ENCODE measurements at places on chromosomes 2 and 18. TPM values are rescaled to one million over a fixed set of nuclear protein-coding genes. Genes with fewer than 3 reads are reported as not detected.
A peak's percentile ranks its signal among the peaks of the same experiment; 100 is the strongest.

DNA sequence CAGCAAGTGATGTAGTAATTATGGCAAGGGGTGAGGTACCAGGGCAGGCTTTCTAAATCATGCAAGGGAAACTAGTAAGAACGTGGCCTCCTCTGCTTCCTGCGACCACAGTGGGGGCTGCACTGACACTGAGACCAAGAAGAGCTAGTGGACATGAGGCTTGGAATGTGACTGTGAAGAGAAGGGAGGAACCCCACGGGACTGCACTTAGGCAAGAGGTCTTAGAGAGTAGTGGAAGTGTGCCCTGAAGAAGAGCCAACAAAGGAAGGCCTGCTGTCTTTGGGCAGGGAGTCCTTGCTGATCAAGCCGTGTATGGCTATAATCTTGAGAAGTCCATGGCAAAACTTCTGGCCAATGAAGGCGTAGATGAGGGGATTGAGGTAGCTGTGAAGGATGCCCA, 8.9 kb upstream of the RUFY4 start:
- DNase-seq, result no peak

DNA sequence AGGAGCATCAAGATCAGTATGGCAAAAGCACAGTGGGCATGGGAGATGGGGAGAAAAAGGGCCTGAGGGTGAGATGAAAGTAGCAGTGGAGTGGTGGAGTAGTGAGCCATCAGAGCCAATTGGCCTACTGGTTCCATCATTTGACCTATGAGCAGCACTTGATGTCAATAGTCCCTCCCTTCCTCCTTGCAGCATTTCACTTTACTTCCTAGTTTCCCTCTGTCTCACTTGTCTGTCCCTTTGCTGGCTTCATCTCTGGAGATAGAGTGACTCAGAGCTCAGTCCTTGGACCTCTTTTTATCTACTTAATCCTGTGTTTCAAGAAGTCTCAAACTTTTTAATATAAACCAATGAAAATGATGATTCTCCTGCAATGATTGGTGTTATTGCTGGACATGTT, 32.1 kb downstream of the FBXO48 start:
- DNase-seq, result no peak

- DNase-seq, result no peak
Observed at GRCh38 chr2:205545971-205546816, 136.1 kb upstream of the NRP2 start.

GRCh38 chr2:96344011-96344410, 8.4 kb downstream of the NCAPH start:
- no peak for DNase-seq

DNA sequence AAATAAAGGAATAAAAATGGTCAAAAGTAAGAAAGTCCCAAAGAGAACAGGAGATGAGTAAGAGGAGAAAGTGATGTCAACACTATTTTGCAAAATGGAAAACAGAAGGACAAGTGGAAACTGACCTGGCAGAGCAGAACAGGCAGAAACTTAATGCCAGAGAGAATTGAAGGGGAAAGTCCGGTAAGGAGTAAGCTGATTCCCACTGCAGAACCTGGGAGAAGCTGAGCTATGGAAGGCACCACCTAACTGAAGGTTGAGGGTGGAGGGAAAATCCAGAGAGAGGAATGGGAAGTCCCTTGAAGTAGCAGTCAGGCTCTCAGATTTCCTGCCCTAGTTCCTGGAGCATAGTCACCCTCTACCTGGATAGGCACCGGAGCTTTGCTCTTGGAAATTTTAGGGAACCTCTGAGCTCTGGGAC, 59.8 kb downstream of the MOGAT1 start:
- DNase-seq, result no peak

DNA sequence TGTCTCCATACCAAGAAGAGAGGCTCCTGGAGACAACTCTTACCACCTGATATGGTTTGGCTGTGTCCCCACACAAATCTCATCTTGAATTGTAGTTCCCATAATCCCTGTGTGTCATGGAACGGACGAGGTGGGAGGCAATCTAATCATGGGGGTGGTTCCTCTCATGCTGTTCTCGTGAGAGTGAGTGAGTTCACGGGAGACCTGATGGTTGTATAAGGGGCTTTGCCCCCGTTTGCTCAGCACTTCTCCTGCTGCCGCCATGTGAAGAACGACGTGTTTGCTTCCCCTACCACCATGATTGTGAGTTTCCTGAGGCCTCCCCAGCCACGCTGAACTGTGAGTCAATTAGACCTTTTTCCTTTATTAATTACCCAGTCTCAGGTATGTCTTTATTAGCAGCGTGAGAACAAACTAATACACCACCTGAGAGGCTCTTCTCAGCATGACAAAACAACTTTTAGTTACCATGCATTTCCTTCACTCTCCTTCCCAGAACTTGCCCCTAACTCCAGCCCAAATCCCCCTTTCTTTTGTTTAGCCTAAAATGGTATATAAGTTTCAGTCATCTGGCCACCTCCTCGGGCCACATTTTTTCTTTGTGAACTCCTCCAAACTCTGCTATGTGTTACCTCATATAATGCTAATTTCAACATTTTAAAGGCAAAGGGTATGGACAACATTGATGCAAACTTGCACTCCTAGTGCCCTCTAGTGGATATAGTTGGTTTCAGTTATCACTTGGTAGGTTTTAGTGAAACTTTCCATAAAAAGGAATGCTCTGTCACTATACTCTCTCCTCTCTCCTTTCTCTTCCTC, 58.6 kb upstream of the SLC25A52 start:
- peak; percentile 45 for DNase-seq

GRCh38 chr2:241908686-241909420, 39.3 kb downstream of the RTP5 start:
- no peak for DNase-seq

DNA sequence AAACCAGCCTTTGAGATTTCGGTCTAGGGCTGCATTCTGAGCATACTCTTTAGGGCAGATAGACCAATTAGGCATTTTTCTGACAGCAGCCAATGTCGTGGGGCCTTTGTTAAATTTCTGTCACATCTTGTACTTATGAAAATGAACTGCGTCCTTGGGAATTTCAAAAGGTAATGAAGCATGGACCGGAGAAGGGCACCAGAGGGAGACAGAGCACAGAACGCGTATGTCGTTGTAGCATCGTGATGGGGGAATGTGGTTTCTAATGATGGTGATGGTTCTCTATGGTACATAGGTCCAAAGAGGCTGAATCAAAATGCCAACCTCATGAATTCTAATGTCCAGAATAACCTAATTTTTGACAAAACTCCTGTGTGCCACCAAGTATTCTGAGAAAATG, 483.9 kb upstream of the CRIM1 start:
- no peak for DNase-seq

GRCh38 chr2:126981476-126981875, 82.8 kb downstream of the TEX51 start:
- no peak for DNase-seq

- DNase-seq, result no peak
Observed at GRCh38 chr2:171158790-171159371, 1.8 kb downstream of the TLK1 start.

- DNase-seq, result no peak
Observed at GRCh38 chr2:187442378-187442777, 5.7 kb downstream of the CALCRL start.

DNA sequence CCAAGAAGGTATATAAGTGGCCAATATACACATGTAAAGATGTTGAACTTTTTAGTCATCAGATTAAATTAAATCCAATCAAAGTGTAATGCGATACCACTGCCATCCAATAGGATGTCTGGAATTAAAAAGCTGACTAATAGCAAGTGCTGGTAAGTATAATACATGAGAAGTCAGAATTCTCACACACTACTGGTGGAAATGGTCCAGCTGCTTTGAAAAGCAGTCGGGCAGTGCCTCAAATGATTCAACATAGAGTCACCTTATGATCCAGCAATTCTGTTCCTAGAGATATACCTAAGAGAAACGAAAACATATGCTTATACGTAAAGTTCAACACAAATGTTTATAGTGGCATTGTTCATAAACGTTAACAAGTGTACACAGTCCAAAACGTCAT, 124.1 kb upstream of the MYT1L start:
- DNase-seq, result no peak

DNA sequence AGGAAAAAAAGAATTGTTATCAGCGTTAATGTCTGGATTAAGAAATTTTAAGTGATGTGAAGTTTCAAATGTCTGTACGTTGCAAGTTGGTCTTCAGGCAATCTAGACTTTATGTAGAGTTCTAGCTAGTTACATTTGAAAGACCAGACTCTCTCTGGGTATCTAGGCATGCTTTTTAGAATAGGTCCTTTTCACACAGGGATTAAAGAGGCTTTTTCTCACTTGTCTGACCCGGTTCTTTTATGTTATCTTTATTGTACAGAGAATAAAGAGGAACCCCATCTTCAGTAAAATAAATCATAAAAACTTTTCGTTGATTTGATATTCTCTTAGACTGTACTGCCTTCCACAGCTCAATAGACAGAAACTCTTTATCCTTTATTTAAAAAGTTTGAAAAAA, 8.5 kb upstream of the EML6 start:
- no peak for DNase-seq

DNA sequence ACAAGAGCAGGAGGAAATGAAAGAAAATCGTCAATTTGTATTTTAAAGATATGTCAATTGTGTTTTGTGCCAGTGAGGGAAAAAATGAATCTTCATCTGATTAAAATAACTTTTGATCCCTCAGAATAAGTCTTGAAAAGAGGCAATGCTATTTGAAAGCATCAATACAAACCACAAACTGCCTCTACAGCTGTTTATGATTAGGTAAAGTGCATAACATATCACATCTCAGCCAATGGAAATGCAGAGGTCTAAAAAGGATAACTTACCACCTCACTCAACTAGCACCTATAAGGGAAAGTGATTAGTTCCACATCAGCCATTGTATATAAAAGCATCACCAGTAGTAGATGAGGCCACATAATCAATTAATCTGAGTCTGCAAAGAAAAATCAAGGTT, 492.2 kb upstream of the CDH2 start:
- no peak for DNase-seq

DNA sequence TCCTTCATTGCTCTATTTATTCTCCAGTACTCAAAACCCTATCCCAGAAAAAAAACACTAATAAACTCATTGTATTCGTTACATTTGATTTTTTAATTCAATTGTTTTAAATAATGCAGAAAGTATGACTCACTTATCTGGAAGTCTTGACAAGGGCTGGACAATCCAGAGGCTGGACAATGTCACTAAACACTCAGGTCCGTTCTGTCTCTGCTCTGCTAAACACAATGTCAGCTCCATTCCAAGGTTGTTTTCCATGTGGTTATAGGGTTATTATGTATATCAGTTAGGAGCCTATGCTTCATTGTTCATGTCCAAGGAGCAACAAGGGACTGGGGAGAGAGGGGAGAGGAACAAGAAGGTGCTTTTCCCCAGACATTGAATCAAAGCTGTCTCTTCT, 125.5 kb downstream of the IRS1 start:
- DNase-seq, result no peak

DNA sequence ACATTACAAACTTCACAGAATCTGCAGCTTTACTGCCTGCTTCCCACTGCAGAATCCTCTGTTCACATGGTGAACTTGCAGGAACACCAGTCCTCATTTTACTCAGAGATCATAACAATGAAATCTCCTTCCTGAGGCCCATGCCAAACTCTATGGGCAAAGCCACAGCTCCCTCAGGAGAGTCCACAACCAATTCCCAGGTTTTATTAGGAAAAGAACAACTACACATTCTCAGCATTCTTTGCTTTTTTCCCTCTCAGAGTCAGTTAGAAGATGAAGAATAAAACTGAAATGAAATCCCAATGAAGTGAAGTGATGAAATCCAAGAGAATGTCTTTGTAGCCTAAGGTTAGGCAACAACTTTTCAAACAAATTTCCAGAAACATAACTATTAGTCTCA, 233.7 kb downstream of the DSEL start:
- no peak for DNase-seq

DNA sequence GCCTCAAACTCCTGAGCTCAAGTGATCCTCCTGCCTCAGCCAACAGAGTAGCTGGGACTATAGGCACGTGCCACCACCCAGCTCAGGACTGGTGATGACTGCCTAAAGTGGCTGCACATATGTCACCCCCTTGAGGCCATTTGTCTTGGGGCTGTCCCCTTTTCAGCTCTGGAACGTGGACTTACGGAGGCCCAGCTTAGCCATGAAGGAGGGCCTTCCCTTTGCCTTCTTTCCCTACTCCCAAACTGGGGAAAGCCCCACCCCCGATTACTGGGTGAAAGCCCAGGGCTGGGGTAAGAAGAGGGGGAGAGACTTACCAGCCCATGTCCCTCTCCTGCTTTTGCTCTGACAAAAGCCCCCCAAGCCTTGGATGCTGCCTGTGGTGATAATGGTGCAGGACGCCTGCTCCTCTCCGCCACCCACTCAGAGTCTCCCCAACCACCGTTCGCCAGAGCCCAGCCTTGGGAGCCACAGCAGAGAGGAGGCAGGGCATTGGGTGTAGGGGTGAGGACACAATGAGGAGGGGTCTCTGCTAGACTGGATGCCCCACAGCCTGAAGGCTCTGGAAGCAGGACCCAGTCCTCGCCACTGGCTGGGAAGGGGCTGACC, 2.5 kb upstream of the DUSP2 start:
- no peak for DNase-seq

GRCh38 chr2:61689568-61689967, 151.4 kb upstream of the XPO1 start:
- no peak for DNase-seq

- no peak for DNase-seq
Observed at GRCh38 chr18:75240433-75240832, 29.8 kb downstream of the TSHZ1 start.

DNA sequence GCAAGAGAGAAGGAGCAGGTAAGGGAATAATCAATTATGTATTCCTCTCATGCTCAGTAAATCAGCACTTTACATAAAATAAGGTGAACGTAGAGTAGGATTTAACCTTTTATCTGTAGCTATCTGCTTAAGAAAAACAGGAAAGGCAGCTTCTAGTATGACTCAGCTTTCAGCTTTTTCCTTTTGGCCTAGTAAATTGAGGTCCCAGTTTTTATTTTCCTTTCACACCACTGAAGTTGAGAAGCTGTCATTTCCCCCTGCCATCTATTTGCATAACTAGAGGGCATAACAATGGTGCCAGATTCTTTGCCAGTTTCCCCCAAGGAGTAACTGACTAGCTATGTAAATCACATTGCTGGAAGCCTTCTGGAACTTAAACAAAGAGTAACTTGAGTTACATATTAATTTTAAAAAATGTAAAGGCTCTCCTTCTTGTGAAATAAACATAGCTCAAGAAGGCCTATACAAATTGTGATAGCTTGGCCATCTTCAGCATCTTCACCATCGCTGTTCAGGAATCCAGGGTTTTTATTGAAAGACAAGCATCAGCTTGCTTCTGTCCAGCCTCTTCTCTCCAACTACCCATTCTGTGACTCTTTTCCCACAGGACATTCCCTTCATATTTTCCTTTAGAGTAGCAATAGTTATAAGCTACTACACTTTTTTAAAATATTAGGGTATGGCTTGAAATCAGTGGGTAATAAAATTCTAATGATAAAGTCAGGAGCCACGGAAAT, 97.0 kb downstream of the KYNU start:
- no peak for DNase-seq

HPCAL1 gene
- 48.4 TPM for polyA plus RNA-seq

SIGLEC15 gene
- 0.40 TPM for polyA plus RNA-seq

FSHR gene
- polyA plus RNA-seq, result 0.12 TPM

IL1R2 gene
- 0.69 TPM for polyA plus RNA-seq

TRPM8 gene
- polyA plus RNA-seq, result 0.11 TPM

ST8SIA3 gene
- 0.28 TPM for polyA plus RNA-seq

SF3B1 gene
- polyA plus RNA-seq, result 680 TPM

Measured in right lung (tissue), 10 donors.